Activated CD4-positive, alpha-beta T cell treated with anti-CD3 and anti-CD28 coated beads, Interleukin-2, amount 50 U/mL, for 24 hours (primary cell): ENCODE measurements at places on chromosomes 6 and 20.

DNA sequence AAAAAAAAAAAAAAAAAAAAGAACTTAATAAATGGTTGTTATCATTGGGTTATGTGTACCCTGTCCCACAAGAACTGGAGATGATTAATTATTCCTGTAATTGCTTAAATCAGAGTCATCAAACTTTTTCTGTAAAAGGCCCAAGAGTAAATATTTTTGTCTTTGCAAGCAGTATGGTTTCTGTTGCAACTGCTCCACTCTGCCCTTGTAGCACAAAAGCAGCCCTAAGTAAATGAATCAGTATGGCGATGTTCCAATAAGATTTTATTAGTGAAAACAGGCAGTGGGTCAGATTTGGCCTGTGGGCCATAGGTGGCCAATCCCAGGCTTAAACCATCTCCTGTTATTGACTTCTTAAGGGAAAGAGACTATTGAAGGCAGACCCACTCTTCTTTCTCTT, 252.7 kb downstream of the TSHZ2 start:
- no peak for DNase-seq

GRCh38 chr20:56247954-56248782, at the start of gene MC3R:
TSS of gene MC3R (plus strand) at chr20:56248732. CDS start at chr20:56248844, 112 bp downstream.
- DNase-seq: no peak

- no peak for DNase-seq
Measured at GRCh38 chr20:1505361-1505760, 14.1 kb upstream of the SIRPB2 start.

- no peak for DNase-seq
Measured at GRCh38 chr6:56977192-56977591, 22.3 kb downstream of the BEND6 start.

DNA sequence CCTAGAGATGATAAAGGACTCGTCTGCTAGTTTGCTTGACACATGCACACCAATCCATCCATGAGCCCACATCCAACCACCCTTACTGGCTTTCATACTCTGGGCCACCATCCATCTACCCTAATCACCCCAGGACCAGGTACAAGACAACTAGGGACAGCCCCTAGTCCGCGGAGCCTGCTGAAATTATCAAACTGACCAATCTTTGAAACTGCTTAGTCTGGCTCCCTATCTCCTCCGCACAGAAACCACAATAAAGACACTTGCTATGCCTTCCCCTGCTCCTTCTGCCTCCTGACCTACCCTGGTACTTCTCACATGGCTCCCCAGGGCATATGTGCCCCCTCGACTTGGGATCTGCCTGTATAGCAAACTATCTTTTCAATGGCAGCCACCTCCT, 33.1 kb downstream of the PXDC1 start:
- no peak for DNase-seq

GRCh38 chr6:105862936-105863607, 223.1 kb upstream of the PRDM1 start:
- DNase-seq: no peak

DNA sequence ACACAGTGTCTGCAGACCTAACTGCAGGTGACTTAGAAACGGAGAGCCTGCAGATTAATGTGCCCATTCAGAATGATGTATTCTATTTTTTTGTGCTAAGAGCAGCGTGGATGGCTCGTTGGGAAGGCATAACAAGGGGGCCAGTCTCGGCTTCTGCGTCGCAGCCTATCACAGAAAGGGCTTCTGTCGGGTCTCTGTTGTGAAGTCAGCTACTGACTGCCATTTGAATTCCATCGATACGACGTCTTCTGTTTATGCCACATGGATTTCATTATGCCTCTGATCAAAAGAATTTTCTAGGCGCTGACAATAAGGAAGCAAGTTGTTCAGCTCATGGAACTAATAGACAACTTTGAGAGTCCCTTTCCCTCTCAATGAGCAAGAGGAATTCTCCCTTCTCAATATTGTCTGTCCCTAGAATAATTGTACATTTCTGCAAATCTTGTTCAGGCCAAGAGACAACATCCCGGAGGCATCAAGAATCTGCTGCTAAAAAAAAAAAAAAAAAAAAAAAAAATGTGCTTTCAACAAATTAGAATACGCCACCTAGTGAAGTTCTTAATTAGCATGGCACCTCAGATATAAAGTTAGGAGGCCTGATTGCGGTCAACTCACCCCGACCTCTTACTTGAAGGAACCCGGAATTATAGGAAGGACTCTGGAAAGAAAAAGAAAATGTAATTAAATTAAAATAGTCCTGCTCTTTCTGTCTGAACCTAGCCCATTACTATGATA, 223.9 kb downstream of the TSHZ2 start:
- no peak for DNase-seq

GRCh38 chr20:10507052-10507451, 71.9 kb downstream of the SLX4IP start:
- DNase-seq: no peak

- no peak for DNase-seq
Measured at GRCh38 chr6:168369786-168370185, 50.2 kb upstream of the DACT2 start.
